ENCODE measurements at places on chromosomes 3 and 15.

DNA sequence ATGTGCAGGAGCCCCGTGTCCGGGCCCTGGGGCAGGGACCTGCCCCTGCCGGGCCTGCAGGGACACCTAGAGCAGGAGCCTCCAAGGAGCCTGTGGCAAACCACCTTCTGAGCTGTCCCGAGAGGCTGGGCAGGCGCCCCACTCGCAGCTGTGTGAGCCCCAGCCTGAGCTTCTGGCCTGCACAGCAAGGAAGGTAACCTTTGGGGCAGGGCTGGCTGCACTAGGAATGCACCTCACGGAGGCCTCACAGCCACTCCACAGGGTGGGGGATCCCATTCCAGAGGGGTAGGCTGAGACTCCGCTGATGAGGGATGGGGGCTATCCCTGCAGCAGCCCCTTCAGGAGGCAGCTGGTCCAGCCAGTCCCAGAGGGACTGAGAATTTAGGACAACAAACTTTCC lies 68.1 kb downstream of the DNAJB8 start:
- no peak for DNase-seq

DNA sequence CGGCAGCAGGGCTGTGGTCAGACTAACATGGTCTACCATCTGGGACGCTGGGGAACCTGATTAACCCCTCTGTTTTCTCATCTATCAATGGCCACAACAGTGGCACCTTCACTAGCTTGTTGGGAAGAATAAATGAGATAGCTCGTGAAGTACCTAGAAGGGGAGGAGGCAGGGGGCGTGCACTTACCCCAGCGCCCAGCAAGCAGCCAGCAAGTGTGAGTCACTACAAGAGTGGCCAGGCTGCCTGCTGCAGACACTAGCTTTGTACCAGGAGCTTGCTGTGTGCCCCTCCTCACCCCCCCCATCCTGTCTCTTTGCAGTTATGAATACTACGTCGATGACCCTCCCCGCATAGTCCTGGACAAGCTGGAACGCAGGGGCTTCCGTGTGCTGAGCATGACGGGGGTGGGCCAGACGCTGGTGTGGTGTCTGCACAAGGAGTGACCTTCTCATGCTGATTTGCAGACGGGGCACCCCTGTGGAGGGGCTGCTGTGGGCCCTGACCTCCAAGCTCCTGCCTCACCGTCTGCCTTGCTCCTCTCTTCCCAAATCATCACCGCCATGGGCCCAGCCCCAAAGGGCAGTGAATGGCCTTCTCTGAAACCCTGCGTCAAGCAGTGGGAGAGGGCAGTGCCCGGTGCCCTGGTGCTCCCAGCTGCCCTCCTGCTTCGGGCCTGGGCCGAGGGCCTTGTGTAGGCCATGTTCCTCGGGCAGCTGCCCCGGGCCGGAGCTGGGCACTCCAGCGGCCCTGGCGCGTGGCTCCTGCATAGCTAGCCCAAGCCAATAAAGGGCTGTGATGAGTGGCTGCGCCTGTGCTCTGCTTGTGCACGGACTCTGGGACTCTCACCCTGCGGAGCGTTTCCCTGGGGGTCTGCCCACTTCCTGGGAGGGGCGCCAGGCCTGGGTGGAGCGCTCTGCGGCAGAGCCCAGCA lies 2.6 kb upstream of the C15orf62 start:
- no peak for DNase-seq

- no peak for DNase-seq
Measured at GRCh38 chr15:68339481-68339880, 61.9 kb downstream of the FEM1B start.

DNA sequence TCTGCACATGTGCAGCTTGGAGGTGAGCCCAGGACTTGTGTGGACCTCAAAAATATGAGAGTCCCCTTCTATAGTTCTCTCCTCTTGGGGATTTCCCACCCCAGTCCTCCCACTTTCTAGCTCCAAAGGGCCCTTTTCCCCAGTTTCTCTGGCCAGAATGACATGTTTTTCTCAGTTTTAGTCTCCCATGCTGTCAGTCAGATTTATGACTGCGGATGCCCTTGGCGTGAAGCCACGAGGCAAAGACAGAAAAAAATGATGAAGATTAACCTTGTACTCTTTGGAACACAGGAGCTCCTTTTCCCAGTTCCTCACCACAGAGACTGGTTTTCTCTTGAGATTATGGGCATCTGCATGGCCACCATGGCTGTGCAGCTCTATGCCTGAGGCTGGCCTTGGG lies 72.0 kb upstream of the TTBK2 start:
- DNase-seq = no peak

DNA sequence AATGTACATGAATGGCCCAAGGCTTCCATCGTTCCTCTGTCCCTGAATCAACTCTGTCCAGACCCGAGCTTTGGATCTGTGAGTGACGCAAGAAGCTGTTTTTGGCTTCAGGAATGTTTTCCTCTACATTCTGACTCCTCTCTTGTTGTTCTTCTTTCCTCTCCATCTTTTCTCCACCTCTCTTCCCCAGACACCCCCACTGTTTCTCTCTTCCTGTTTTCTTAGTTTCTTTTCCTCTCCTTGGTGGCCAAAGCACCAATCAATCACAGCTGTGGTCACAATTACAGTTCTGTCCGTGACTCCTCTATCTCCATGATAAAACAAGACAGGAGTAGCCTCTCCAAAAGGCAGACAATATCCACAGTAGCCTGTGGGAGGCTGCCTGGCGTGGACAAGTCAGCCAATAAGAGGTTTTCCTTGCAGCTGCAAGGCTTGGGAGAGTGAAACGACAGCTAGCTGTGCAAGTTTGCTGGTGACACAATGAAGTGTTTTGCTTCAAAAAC lies 4.9 kb upstream of the TMEM212 start:
- DNase-seq = no peak

DNA sequence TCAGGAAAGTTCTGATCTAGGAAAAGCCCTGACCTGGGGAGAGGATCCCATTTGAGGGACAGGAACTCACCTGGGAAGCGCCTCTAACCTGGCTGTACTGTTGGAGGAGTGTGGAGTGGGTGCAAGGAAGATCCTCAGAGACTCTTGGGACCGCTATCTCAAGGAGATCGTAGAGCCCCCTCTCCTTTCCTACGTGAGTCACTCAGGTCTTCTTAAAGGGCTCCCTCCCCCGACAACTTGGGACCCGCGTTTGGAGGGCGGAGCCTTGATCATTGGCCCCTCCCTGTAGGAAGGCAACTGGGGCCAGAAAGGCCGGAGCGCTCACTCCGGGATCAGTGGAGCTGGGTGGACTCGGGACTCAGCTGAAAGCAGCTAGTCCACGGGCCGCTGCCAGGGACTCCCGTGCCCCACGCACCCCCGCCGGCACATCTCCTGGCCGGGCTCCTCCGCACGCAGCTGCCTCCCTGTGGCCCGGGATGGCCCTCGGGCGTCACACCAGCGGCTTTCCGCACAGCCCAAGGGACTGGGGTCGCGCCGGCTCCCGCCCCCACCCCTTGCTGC lies 520 bp downstream of the SLC26A6 start:
- peak; percentile 85 for DNase-seq

- DNase-seq = peak; percentile 74
Measured at GRCh38 chr3:58333206-58334012, 717 bp downstream of the PXK start.

- no peak for DNase-seq
Measured at GRCh38 chr3:56322862-56323261, 145.4 kb downstream of the ERC2 start.

DNA sequence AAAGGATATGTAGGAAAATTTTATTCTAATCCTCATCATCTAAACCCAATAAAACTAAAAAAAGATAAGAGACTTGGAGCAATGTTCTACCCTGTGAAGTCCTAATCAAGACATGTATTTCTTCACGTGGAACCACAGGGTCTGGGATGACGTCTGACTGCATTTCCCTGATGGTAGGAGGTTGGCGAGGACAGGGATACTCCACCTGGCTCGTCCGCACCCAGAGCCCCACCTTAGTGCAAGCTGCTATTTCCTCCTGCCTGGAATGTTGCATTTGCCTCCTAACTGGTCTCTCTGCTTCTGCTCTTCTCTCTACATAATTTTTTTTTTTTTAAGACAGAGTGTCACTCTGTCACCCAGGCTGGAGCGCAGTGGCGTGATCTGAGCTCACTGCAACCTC lies 57.7 kb upstream of the RASGRP1 start:
- DNase-seq = no peak

DNA sequence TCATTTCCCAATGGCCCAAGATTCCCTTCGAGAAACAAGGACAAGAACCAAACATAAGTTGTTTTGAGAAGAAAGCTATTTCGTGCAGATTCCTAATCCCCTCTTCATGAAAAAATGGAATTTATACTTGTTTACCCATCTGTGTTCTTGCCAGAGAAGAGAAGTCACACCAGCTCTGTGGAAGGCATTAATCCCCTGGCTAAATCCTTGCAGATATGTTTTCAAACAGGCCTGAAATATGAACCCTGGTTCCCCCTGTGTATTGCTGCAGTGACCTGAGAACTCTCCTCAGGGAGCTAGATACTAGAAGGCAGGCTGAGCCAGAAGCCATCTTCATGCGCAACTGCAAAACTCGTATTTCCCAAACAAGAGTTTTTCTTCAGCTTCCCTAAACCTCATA lies 337.7 kb downstream of the NEK10 start:
- DNase-seq = no peak

- DNase-seq = no peak
Measured at GRCh38 chr3:194984622-194985021, 286.3 kb downstream of the XXYLT1 start.

GRCh38 chr15:88115486-88116152 lies 140.9 kb downstream of the NTRK3 start:
- DNase-seq = no peak

DNA sequence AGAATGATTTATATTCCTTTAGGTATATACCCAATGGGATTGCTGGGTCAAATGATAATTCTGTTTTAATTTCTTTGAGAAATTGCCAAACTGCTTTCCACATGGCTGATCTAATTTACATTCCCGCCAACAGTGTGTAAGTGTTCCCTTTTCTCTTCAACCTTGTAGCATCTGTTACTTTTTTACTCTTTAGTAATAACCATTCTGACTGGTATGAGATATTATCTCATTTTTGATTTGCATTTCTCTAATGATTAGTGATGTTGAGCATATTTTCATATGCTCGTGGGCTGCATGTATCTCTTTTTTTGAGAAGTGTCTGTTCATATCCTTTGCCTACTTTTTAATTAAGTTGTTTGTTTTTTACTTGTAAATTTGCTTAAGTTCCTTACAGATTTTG lies 1264.2 kb downstream of the OTOL1 start:
- no peak for DNase-seq

- DNase-seq = no peak
Measured at GRCh38 chr3:46186471-46187340, 21.4 kb downstream of the CCR1 start.

- no peak for DNase-seq
Measured at GRCh38 chr15:29066310-29066709, 180.5 kb downstream of the APBA2 start.

GRCh38 chr15:67745073-67746006 lies 80.0 kb upstream of the SKOR1 start:
- no peak for DNase-seq

DNA sequence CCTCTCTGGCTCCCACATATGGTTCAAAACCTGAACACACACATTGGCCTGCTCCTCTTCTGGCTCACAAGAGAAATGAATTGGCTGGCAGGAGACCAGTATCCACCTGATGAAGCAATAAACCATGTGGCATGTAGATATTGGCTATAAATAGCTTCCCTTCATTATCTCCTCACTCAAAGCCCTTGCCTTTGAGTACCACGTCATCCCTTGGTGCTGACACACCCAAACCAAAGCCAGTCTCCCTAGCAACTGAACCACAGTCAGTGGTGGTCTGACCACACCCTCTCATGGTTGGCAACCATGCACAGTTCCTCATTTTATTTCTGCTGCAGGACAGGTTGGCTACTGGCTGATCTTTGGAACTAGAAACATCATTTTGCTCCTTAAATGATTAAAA lies 98.8 kb downstream of the ZNF621 start:
- no peak for DNase-seq

DNA sequence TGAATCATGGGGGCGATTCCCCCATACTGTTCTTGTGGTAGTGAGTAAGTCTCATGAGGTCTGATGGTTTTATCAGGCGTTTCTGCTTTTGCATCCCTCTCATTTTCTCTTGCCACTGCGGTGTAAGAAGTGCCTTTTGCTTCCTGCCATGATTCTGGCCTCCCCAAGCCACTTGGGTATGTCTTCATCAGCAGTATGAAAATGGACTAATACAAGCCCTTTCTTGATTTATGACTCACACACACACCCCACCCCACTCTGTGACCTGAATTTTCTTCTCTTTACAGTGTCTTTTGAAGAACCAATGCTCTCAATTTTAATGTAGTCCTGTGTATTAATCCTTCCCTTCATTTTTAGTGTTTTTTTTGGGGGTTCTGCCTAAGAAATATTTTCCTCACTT lies 244.8 kb downstream of the PLCL2 start:
- DNase-seq = no peak

GRCh38 chr3:12577379-12577778 lies 20.5 kb downstream of the MKRN2 start:
- DNase-seq = no peak

DNA sequence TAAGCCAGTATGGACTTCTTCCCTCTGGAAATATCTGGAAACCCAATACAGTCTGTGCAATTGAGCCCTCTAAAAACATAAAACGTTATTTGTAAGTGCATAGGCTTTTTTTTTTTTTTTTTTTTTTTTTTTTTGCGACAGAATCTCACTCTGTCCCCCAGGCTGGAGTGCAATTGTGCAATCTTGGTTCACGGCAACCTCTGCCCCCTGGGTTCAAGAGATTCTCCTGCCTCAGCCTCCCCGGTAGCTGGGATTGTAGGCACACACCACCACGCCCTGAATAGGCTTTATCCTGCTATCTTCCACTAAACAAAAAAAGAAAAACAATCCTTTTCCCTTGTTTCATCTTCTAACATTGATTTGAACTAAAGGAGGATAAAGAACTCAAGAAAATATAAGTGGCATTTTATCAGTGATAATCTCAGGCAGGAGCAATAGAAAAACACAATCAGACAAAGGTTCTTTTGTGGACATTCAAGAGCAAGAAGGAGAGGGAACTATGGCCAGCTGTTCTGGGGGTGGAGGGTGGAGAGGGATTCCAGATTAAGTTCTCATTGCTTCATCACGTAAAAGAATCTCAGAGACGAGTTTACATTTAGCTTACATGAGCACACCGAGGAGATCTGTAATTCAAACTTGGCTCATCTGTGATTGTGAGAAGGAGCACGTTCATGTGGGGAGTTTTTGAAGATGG lies 68.6 kb downstream of the ITGB5 start:
- DNase-seq = no peak

- no peak for DNase-seq
Measured at GRCh38 chr3:11705049-11705448, 61.3 kb upstream of the VGLL4 start.

DNA sequence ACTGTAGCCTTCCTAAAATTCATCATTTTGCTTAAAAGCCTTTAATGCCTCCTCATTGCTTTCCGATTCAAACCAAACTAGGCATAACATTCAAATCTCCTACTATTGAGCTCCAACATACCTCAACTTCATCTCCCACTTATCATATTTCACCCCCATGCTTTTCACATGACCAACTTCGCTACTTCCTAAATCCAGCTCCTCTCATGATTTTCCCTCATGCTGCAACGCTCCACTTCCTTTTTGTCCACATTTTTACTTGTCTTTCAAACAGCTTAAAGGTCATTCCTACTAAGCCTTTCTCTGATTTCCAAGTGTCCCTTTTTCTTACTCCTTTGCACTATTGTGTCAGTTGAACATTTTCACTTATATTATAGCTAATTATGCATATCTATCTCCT lies 20.3 kb upstream of the ANXA2 start:
- no peak for DNase-seq

- no peak for DNase-seq
Measured at GRCh38 chr3:137121704-137122314, 164.0 kb downstream of the IL20RB start.
